Stimulated activated CD4-positive, alpha-beta T cell treated with anti-CD3 and anti-CD28 coated beads, TNF-alpha, amount 100 ng/mL, for 48 hours (primary cell): ENCODE measurements at places on chromosomes 1 and 21.

DNA sequence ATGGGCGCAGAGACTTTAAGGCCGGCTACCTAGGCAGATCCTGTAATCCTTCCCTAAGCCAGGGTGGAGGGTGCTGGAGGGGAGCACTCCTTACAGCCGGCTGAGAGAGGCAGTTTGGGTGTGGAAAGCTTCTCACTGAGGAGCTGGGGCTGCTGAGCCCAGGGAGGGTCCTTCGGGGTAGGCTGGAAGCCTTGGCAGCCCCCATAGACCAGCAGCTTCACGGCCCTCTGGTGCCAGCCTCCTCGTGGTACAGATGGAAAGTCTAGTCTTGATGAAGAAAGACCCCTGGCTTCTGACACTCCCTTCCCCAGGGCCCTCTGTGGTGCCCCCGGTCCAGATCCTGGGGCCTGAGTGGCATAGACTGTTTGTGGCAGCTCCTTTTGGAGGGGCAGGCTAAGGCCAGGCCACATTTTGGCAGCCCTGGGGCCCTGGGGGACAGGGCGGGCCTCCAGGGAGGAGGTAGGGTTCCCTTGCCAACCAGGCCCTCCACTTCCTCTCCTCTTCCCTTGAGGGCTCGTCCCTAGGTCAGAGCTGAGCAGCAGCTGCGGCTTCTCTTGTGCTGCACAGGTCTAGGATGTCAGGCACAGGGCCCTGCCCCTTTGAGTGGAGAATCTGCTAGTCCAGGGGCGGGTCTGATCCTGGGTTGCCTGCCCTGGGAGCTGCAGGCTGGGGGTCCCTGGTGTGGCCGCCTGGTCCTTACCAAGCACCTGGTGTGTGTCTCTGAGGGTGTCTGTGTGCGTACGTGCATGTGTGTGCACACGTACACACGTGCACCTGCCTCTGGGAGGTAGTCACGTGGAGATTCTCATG, 4.8 kb downstream of the AMPD2 start:
- no peak for DNase-seq

DNA sequence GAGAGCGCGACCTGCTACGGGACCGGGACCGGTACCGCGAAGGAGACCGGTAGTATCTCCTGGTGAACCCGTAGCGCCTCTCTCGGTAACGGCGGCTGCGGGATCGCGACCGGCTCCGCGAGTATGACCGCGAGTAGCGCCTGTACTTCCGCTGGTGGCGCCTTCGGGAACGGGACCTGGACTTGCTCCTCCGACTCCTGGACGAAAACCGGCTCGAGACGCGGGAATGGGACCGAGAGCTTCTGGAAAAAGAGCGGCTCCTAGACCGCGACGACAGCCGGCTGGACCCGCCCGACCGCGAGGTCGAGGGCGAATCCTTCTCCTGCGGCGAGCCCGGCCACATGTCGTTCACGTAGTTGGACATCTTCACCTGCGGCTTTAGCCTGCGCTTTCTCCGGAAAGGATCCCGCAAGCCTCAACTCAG, 642 bp downstream of the RSRP1 start:
- no peak for DNase-seq

GRCh38 chr1:90295534-90295933, 300.6 kb downstream of the ZNF326 start:
- no peak for DNase-seq

DNA sequence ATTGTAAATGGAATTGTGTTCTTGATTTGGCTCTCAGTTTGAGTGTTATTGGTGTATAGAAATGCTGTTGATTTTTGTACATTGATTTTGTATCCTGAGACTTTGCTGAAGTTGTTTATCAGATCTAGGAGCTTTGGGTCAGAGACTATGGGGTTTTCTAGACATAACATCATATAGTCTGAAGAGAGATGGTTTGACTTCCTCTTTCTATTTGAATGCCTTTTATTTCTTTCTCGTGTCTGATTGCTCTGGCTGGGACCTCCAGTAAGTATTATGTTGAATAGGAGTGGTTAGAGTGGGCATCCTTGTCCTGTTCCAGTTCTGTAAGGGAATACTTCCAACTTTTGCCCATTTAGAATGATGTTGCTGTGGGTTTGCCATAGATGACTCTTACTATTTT, 39.1 kb upstream of the ANGPTL1 start:
- no peak for DNase-seq

GRCh38 chr1:185733818-185734735, at the start of gene HMCN1:
TSS of gene HMCN1 (plus strand) at chr1:185734391. CDS start at chr1:185734780, 389 bp downstream.
- DNase-seq, result no peak

- no peak for DNase-seq
Measured at GRCh38 chr1:171641076-171641864, 11.2 kb downstream of the MYOC start.

- DNase-seq, result no peak
Measured at GRCh38 chr1:94096797-94097549, 24.0 kb downstream of the ABCA4 start.

DNA sequence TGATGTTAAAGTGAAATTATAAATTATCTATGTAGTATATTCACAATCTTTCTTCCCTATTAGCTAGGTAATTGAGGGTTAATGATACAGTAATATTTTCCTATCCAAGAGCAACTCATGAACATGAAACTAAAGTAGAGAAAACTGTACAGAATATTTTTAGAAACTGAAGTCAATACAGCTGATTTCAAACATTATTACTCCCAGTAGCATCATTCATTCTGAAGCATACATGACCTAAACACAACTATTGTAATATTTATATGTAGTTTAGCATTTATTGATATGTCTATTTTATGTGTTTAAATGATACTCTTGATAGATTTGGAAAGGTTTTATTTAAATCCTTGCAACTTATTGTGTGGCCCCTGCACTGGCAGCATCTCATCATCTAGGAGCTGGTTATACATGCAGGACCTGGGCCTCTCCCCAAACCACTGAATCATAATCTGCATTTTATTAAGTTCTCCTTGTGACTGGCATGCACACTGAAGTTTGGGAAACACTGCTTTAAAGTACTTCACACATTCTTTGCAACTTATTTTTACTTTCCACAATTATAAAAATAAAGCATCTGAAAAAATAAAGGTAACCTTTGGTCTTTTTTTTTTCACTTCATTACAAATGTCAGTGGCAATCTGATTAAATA, 199.9 kb downstream of the LRRC40 start:
- DNase-seq, result no peak

- no peak for DNase-seq
Measured at GRCh38 chr1:37342736-37343135, 131.6 kb upstream of the ZC3H12A start.

GRCh38 chr1:115499253-115499652, 142.5 kb upstream of the VANGL1 start:
- DNase-seq, result no peak

- no peak for DNase-seq
Measured at GRCh38 chr21:26936641-26937040, 30.2 kb downstream of the ADAMTS5 start.

DNA sequence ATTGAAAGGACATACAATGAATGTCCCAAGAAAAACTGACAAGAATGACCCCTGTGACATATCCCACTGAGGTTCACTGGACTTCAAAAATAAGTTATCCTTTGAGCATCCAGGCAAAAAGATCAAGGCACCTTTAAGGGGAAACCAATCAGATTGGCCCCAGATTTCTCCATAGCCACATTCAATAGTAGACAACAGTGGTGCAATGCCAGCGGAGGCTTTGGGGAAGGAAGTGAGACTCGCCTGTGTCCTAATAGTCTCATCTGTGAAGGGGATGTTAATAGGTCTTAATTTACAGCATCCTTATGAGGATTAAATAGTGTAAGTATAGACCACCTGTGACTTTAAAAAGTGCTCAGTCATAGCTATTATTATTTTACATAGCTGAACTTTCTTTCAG, 21.5 kb downstream of the RPL5 start:
- DNase-seq, result no peak

DNA sequence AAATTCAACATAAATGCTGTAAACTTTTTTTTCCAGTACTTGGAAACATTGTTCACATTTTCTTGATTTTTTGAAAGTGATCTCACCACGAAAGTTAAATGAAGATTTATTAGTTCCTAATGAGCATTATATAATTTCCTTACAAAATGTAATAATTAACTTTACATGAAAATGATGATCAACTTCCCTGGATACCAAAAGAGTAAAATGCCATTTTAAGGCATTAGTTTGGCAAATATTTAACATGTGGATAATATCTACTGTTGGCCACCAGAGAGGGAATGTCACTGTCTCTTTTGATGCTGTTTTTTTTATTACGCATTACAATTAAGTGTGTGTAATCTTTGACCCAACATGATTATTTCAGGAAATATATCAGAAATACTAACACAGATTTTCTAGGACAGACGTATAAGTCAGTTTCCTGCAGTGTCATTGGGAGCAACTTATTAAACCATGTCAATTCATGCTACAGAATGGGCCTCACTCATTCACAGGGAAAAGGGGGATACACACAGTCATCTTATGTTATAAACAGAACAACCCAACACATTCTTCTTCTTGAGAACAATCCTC, 903.9 kb upstream of the ADGRL2 start:
- DNase-seq, result no peak

GRCh38 chr1:178540646-178541045, 27.7 kb downstream of the TEX35 start:
- no peak for DNase-seq

DNA sequence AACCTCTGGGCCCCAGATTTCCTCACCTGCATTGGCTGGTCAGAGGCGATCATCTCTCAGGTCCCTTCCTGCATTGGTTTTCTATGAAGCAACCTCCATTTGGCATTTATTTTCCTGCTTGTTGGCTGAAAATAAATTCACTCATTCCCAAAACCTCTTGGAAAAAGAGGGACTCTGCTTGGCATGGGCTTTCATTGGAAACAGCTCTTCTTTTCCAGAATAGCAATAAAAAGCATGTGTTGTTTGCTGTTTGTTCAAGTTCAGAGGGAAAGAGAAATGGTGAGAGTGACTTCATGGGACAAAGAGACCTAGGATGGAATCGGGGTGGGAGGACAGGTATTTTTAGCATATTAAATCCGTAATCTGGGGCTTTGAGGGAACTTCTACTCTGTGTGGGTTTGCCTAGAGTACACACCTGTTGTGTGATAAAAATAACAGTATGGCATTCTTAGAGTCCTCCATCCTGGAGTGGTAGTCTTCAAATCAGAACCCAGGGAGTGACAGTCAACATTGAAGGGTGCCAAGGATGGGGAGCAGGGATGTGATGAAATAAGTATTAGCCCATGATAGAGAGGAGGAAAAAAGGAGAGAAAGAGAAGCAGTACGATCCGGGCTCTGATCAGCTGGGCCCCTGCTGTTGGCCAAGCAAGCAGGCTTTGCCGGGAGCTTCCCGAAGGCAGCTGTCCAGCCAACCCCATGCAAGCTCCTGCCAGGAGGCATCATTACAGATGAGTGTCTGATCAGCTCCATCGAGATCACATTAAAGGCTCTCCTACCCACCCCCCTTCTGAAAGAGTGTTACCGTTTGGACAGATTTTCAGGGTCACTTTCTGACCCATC, 131.9 kb upstream of the NFIA start:
- no peak for DNase-seq

GRCh38 chr21:32570456-32570855, 14.9 kb downstream of the TCP10L start:
- no peak for DNase-seq

- DNase-seq, result no peak
Measured at GRCh38 chr21:29155118-29155932, 24.9 kb downstream of the MAP3K7CL start.

DNA sequence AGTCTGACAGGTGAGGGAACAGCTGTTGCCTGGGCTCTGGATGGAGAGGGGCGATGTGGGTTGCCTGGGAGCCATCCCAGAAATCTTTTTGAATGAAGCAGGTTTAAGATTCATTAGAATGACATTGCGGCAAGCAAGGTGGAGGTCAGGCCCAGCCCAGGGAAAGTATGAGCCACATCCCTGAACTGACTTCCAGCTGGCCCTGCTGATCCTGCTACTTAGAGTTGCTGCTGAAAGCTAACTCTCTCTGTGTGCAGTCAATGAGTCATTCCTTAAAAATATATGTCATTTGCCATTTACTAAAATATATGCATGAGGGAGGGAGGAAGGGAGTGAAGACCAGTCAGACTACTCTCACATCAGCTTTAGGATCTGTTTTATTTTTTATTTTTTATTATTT, 54.3 kb upstream of the RAB3GAP2 start:
- no peak for DNase-seq

DNA sequence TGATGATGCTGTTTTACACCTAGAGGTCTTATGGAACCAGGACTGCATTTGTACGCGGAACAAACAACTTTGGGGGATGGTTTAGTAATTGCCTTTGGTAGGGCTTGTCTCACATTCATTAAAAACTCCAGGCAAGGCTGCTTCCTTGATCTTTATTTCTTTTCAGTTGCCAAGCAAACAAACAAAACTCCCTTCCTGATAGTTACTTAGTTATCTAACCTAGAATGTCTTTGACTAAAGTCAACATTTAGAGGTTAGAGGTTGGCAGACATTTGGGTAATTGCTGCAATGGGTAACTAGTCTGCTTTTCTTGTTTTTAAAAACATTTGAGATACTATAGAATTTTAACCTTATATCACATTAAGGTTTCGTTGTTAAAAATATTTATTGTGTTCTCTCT, 500.9 kb upstream of the PTBP2 start:
- DNase-seq, result no peak

GRCh38 chr1:225469051-225469450, 41.2 kb upstream of the LBR start:
- DNase-seq, result no peak

GRCh38 chr1:55232448-55233144, 17.4 kb upstream of the USP24 start:
- DNase-seq, result no peak

GRCh38 chr1:116226017-116226416, 114.8 kb downstream of the MAB21L3 start:
- no peak for DNase-seq

GRCh38 chr1:6503884-6504602, 12.6 kb upstream of the PLEKHG5 start:
- DNase-seq, result no peak
